ENCODE measurements at places on chromosomes 1 and 21. TPM values are rescaled to one million over a fixed set of nuclear protein-coding genes. Genes with fewer than 3 reads are reported as not detected.

DNA sequence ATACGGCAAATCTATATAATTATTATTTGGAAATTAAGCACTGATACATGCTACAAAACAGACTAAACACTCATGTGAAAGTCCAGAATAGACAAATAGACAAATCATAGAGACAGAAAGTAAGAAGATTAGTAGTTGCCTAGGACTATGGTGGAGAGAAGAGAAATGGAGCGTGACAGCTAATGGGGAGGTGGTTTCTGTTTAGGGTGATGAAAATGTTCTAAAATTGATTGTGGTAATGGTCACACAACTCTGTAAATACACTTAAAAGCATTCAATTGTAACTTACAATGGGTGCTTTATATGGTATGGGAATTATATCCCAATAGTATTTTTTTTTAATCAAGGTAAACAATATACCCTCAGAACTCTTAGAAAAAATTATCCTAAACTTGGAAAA is 20.4 kb upstream of the ITLN2 start:
- no peak overlapping the region for H3K4me3 ChIP-seq
- no peaks in the 10 kb centered on the region for H3K36me3 ChIP-seq
- H3K27me3 ChIP-seq: no peaks in the 10 kb centered on the region
- no peak overlapping the region for H3K27ac ChIP-seq
- DNase-seq: no peak

GRCh38 chr1:192527950-192528349 is 47.6 kb upstream of the RGS1 start:
- H3K4me3 ChIP-seq: no peak overlapping the region
- no peak for DNase-seq
- no peak overlapping the region for H3K27ac ChIP-seq
- H3K27me3 ChIP-seq: no peaks in the 10 kb centered on the region
- H3K4me1 ChIP-seq: no peaks in the 10 kb centered on the region
- H3K36me3 ChIP-seq: no peaks in the 10 kb centered on the region

DNA sequence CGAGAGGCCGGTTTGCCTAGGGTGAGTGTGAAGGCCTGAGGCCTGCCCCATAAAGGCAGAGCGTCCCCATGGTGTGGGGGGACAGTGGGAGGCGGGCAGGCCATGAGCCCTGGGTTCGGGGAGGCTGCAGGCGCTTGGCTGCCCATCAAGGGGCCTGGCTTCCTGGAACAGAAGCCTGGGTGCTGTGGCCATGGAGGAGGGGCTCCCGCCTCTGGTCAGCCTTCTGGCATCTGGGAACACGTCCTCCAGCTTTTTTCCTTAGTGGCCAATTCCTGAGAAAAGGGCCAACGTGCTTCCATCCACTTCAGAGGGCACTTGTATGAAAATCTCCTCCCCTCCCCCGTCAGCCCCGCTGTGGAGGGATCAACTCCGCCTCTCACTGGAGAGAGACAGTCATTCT is 58.7 kb downstream of the PRDM16 start:
- H3K27ac ChIP-seq: no peak overlapping the region
- no peak overlapping the region for H3K4me3 ChIP-seq
- H3K4me1 ChIP-seq: peaks cover 13% of the 10 kb centered on the region
- DNase-seq: no peak
- H3K27me3 ChIP-seq: no peaks in the 10 kb centered on the region
- no peaks in the 10 kb centered on the region for H3K36me3 ChIP-seq

DNA sequence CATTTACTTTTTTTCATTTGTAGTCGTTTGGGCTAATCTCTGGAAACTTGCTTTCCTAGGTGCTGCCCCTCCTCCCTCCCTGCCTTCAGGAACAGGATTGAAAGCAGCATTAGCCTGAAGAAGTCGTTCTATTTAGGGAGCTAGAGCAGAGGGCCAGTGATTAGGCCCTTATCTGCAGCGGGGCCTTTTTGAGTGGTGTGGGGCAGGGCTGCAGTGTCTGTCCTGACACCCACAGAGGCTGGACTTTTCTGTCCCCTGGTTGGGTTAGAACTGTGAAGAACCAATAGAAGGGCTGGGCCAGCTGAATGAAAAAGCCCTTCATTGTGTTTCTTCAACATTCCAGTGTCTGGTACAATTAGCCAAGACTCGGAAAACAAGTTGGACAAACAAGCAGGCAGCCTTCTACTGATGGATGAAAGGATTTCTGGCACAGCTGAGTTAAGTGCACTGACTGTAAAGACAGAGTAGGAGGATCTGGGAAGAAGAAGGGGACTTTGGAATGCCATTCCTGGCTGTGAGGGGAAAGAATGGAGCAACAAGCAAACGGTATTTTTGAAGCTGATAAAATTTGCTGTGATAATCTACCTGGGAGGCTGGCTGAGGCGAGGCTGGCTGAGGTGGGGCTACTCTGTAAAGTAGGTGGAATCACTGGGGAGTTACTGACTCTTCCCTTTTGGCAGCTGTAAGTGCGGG is 9.7 kb downstream of the MACF1 start:
- no peak for DNase-seq
- H3K36me3 ChIP-seq: no peaks in the 10 kb centered on the region
- H3K27me3 ChIP-seq: no peaks in the 10 kb centered on the region
- H3K4me1 ChIP-seq: peaks cover 24% of the 10 kb centered on the region
- H3K4me3 ChIP-seq: no peak overlapping the region

GRCh38 chr1:14630986-14631385 is 32.5 kb downstream of the KAZN start:
- DNase-seq: no peak
- H3K36me3 ChIP-seq: no peaks in the 10 kb centered on the region
- no peak overlapping the region for H3K4me3 ChIP-seq

OPTC gene
- total RNA-seq: not detected

Measured in liver (tissue), 10 donors.